ENCODE measurements at places on chromosomes 1 and 21. TPM values are rescaled to one million over a fixed set of nuclear protein-coding genes. Genes with fewer than 3 reads are reported as not detected.

LRRC53 gene
- not detected for total RNA-seq

VWA1 gene
- total RNA-seq: 858 TPM

ZNF695 gene
- 14.7 TPM for total RNA-seq

ZNF691 gene
- total RNA-seq: 9.9 TPM

ST6GALNAC3 gene
- total RNA-seq: 0.03 TPM

CLCA4 gene
- total RNA-seq: 0.08 TPM

RUNX3 gene
- 0.10 TPM for total RNA-seq

DNA sequence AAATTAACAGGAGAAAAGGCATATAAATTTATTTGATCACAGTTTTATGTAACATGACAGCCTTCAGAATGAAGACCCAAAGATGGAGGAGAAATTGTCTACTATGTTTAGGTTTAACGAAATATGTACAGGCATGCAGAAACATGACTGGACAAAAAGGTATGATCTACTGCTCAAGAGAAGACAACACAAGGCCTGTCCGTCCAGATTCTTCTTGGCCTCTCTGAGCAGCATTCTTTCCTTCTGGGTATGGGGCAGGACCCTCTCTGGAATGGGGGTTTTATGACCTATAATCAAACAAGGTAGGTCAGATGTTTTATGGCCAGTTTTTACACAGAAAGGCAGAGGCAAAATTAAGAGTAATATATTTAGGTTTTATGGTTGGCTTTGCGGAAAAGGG lies 13.5 kb upstream of the SYNJ1 start:
- DNase-seq: no peak

- no peak for DNase-seq
These were observed 85.5 kb upstream of the CACNA1E start for GRCh38 chr1:181397845-181398244.

- no peak for DNase-seq
These were observed 862.6 kb downstream of the USP25 start for GRCh38 chr21:16592381-16592780.

DNA sequence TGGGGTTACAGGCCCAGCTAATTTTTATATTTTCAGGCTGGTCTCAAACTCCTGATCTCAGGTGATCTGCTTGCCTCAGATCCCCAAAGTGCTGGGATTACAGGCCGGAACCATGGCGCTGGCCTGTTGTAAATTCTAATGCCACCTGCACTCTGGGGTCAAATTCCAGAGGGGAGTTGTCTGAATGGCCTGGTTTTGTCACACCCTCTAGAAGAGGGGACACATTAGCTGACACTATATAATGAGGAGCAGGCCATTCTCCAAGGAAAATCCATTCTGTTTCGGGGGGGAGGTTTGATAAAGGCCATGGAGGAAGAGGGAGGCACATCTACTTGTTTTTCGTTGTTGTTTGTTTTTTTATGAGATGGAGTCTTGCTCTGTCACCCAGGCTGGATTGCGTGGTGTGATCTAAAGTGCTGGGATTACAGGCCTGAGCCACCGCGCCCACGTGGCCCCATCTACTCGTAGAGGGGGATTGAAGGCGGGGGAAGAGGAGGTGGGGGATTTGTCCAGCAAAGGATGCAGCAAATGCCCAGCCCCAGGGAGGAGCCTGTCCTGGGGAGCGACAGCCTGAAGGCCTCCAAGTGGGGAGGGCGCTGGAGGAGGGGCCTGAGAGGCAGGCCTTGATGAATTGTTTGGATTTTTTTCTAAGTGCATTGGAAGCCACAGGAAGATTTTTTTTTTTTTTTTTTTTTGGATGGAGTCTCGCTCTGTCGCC lies 78.4 kb upstream of the SLC45A1 start:
- DNase-seq: no peak

GRCh38 chr1:198201956-198202784 lies 45.4 kb downstream of the NEK7 start:
- DNase-seq: no peak

GRCh38 chr1:210384625-210385024 lies 55.9 kb downstream of the HHAT start:
- DNase-seq: no peak

- DNase-seq: no peak
These were observed 146.8 kb upstream of the TMPRSS15 start for GRCh38 chr21:18550361-18550760.

DNA sequence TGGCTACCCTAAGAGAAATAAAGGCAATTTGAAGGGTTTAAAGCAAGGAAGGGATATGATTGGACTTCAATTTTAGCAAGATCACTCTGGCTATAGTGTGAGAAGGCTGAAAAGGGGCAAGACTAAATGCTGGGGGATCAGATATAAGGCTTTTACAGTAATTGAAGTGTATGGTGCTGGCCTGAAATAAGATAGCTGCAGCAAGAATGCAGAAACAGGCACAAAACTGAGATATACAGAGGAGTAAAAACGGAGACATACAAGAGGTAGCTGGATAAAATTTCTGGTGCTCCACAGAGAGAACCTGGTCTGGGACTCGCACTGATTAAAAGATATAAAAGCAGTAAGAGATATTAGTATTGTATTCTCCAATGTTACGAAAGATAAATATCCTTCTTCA lies 92.0 kb downstream of the DENND1B start:
- no peak for DNase-seq

DNA sequence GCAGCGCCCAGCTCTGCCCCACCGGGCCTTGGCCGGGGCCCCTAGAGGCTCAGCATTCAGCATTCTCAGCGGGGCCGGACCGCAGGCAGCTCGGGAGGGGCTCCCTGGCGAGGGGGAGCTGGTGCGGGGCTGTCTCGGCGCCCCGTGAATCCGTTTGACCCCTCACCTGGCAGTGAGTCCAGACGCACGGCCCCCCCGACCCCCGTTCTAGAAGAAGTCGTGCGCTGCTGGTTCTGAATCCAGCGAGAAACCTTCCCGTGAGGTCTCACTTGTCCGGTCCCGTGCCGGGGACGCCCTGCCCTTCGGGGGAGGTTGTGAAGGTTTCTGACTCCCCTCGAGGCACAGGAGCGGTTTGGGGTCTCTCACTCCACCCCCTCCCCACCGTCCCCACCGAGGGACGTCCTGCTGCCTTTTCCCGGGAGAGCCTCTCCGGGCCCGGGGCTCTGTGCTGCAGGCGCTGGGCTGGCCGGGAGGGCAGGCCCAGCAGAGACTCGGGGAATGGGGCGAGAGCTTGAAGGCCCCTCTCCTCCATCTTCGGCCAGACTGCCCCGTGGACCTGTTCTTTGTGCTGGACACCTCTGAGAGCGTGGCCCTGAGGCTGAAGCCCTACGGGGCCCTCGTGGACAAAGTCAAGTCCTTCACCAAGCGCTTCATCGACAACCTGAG lies 655 bp downstream of the COL6A1 start:
- no peak for DNase-seq

GRCh38 chr1:2134266-2134620 lies 60.3 kb downstream of the FAAP20 start:
- DNase-seq: no peak

DNA sequence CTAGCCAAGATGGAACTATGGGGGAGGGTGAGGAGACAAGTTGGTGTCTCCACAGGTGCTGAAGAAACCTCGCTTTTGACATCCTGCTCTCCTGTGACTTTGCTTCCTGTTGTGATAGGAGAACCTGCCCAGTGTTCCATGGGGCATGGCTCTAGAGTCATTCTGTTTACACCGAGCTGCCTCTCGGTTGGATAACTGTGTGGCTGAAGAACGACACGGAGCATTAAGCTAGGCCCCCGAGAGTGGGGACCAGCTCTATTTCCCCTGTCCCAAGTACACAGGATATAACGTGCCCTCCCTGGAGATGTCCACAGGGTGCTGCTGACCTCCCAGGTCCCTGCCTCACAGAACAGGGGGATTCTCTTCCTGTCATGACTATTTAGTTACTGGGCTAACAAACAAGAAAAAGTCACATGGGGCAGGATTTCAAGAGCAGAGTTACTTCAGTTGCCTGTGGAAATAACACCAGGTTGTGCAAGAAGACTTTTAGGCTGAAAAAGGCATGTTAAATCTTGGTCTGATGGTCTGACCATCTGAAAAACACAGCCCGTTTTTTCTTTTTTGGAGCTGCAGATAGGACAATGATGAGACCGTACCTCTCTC lies 29.4 kb upstream of the PPP2R5A start:
- DNase-seq: no peak

DNA sequence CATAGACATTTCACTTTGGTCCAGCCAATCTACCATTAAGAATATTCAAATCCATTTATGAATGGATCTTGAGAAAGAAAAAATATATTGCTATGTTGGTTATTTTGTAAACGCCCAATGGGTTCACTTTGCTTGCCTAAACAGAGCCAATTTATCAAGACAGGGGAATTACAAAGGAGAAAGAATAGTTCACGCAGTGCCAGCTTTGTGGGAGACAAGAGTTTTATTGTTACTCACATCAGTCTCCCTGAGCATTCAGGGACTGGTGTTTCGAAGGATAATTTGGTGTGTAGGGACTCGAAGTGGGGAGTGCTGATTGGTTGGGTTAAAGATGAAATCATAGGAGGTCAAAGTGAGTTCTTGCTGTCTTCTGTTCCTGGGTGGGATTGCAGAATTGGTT lies 135.3 kb downstream of the GABPA start:
- no peak for DNase-seq

DNA sequence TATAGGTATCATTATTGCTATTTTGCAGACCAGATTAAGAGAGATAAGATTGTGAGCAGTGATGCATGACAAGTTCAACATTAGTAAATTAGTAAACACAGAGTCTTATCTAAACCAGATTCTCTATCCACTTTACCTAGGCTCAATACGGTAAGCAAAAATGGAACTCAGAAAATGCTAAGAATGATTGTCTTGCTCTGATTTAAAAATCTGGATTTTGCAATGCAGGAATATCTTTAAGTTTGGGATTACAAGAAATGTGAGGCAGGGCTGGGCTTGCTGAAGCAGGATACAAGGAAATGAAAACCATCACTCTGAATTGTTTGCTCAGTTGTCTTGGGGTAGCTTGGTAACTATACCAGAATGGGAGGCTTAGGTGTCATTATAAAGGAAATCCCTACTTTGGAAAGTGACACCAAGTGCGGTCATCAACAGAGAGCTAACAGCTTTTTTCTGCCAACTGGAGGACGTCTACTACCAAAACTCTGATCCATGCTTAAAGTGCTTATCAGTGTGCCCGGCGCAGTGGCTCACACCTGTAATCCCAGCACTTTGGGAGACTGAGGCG lies 332.7 kb upstream of the RUNX1 start:
- DNase-seq: no peak

DNA sequence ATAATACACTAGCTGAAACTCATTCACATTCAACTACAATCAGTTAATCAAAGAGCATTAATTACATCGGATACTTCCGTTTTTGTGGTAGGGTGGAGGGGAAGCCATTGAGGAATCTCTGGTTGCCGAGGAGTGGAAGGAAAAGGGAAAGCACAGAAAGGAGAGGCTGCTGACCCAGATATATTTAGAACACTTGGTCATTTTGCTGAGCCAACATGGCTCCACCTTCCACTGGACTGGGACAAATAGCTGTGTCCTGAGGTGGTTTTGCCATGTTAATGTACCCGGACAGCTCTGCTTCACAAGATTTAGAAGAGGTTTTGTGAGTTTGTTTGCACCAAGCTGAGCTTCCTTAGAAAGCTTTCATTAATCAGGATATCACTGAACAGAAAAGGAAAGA lies 26.2 kb downstream of the ASTN1 start:
- no peak for DNase-seq

DNA sequence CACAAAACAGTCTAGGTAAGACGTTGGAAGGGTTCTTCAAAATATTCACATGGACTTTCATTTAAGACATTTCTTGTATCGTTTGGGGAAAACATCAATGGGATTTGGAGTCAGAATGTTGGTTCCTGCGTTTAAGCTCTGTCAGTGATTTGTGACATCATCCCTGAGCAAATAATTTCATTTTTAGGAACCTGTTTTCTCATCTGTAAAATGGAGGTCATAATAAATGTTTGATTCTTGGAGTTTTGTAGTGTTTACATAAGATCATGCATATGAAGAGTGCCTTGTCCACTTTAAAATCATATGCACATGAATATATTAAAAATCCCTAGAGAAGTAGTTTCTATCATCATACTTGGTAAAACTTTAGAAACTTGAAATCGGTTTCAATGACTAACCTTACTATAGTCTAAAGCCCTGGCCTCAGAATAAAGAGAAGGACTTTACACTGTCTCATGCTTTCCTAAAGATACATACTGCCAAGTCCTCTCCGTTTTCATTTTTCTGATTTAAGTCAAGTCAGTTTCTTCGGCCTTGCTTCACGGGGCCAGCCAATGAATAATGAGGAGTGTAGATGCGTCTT lies 178.4 kb downstream of the ADSS2 start:
- no peak for DNase-seq

DNA sequence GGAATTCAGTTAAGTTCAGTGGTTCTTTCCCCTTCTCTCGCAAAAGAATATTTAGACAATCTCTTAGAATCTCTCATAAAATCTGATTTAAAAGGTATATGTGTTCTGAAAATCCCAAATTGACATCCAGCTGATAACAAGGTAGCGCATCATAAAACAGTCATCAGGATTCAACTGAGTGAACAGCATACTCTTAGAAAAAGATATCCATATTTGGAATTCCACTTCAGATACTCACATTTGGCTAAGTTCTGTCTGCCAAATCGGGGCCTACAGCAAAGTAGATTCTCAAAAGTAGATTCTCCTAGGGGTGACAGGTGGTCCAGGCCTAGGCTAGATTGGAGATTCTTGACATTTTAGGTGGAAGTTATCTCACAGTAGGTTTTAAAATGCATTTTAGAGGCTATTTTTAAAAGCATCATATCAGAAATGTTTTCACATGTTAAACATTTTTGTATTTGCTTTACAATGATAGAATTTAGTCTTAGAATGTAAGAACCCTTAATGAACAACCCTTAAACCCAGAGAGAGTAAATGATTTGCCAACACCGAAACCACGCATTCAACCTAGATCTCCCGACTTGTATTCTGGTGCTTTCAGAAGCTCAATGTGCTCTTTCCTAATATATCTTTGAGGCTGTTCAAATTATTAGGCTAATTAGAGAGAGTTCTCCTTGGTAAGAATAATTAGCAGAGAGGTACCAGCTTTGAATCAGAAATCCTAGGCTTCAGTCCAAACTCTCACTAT lies 318.9 kb downstream of the LMO4 start:
- DNase-seq: no peak

GRCh38 chr1:27609210-27609555 lies 5.2 kb upstream of the AHDC1 start:
- DNase-seq: no peak

GRCh38 chr1:223852337-223852736 lies 6.6 kb upstream of the TP53BP2 start:
- no peak for DNase-seq

- no peak for DNase-seq
These were observed 59.6 kb upstream of the HOOK1 start for GRCh38 chr1:59755069-59755685.

Data from Panc1 (cell line).